ENCODE measurements at places on chromosomes 2 and 18.

DNA sequence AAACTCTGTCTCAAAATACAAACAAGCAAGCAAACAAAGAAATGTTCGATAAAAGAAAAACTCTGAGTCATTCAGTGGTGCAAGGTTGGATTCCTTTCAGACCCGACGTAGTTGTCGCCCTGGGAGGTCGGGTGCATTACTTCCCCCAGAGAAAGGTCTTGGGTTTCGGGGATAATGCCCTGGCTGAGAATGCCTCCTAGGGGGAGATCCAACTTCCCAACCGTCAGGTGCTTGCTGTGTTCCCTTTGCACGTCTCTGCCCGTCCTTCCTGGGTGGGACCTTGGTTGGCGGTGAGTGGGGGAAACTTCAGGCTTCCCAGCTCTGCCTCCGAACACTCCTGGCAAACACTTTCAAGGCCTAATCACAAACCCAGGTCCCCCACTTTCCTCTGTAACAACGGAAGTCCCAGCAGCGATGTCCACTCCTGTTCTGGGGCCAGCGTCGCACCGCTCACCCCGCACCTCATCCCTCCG, 609 bp downstream of the TPGS2 start:
- DNase-seq: no peak

GRCh38 chr2:11502740-11503292, 31.0 kb upstream of the GREB1 start:
- no peak for DNase-seq

DNA sequence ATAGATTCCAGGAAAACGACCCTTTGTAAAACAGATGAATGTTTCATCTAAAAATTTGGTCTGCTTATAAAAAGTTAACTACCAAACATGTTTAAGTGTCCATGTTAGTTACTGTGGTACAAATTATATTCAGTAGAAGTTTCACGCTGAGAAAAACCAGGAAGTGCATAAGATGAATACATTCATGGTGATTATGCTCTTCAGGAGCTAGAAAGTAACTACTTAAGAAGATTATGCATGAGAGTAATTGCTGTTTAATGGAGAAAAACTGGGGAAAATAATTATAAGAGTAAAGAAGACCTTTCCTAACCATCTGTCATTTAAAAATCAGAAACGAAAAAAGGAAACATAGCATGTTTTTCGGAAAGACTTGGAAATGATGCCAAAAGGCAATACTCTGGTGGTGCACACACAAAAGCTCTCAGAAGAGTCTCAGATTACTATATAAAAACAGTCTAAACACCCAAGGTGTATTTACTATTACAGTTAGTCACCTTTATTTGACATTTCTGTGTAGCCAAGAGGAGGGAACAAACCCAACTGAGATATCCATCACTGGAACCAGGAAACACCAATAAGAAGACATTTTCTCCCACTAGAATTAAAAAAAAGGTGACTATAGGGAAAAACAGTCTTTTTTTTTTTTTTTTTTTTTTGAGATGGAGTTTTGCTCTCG, 38.8 kb upstream of the METTL21A start:
- DNase-seq: no peak

DNA sequence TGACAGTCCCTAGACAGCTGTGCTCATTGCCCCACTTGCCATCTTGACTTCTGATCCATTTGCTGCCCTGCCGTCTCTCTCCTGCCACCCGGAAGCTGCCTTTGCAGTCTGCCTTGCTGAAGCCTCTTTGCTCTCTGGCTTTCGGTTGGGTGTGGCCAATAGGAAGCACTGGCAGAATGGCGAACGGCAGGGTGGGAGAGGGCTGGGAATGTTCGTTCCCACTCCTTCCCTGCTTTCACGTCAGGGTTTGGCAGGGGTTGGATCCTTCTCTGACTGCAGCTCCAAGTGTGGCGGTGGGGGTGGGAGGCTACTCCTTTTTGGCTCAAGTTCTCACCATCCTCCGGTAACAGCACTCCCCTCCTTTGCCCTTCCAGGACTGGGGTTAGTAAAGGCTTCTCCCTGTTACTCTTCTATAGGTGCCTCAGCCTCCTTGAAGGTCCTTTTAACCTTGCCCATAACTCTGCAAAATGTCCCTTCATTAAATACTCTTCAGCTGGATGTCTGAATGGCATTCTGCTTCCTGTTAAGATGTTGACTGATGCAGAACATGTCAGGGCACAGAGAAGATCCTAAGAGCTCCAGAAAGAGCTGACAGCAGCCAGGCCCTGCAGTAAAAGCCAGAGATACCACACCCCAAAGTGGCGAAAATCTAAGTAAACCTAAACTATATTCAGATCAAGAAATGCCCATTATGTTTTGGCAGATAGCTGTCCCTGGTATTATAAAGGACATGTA, 299.7 kb downstream of the CDCA7 start:
- DNase-seq: peak; percentile 8

DNA sequence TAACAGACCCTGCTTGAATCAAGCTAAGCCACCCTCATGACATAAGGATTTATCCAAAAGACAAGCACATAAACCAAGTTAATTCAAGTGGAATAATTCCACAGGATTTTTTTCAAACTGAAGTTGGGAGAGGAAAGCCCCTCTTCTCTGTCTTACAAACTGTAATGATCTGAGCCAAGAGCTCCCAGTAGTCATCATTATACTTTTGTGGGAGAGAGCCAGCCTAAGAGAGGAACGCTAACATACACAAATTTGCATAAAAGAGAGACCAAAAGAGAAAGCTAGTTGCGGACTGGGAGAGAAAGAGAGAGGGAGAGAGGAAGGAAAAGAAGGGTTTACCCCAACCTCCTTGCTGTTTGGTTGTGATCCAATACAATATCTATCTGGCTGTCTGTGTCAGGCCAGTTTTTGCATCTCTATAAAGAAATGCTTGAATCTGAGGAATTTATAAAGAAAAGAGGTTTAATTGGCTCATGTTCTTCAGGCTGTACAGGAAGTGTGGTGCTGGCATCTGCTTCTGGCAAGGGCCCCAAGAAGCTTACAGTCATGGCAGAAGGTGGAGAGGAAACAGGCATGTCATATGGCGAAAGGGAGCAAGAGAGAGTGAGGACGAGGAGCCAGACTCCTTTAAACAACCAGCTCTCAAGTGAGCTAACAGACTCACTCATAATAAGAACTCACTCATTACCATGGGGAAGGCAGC, 20.8 kb upstream of the PUM2 start:
- no peak for DNase-seq

DNA sequence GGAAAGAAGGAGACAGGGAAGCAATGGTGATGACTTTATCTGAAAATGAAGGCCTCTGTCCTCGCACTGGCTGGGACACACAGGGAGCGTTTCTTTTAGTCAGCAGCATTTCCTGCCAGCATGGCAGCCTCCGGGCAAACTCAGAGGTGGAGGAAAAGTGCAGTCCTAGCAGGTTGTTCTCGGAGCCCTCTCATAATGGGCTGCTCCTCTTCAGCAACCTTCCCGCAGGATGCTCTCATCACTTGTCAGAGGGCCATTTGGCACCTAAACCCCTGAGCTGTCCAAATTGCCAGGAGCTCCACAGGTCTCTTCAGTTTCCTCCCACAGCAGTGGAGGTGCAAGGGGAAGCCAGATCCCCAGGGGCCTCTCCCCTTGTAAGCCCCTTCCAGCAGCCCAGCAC, 6.2 kb downstream of the STK39 start:
- no peak for DNase-seq

GRCh38 chr18:61435064-61435652, 101.9 kb downstream of the CDH20 start:
- no peak for DNase-seq

GRCh38 chr2:36423172-36423571, 67.6 kb downstream of the CRIM1 start:
- peak; percentile 45 for DNase-seq

DNA sequence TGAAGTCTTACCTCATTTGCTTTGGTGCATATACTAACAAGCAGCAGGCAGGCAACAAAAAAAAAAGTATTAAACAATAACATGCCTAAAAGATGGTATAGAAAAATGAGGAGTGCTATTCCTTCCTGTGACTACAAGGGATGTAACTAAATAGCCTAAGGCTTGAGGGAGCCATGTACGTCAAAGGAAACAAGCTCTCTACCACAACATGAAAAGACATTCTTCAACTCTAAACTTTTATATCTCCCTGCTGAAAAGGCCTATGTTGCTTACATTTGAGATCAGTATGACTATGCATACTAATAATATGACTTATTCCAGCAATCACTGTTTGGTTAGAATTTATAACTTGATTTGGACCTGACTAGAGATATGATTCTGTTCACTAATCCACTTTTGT, 347.9 kb downstream of the ADCYAP1 start:
- no peak for DNase-seq

DNA sequence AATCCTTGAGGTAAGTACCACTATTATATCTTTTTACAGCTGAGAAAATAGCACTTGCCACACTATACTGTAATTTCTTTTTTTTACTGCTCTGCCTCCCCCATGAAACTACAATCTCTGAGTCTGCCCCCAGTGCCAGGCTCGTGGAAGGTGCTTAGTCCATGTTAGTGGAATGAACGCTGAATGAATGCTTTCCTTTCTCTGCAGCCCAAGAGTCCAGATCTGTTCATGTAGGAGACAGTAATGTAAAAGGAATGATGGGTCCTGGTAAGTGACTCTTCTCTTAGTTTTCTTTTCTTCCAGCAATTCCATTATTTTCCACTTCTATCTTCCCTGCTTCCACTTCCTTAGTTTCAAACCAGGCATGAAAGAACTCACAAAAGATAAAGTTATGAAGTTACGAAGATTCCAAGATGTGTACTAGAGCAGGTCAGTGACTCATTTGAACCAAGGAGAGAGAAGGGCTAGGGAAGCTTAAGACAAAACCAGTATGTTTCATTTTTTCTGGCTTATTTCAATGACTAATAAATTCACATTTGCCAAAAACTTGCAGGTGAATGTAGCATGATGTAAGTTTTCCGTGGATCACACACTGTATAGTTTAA, 46.0 kb downstream of the ARHGEF33 start:
- DNase-seq: no peak

DNA sequence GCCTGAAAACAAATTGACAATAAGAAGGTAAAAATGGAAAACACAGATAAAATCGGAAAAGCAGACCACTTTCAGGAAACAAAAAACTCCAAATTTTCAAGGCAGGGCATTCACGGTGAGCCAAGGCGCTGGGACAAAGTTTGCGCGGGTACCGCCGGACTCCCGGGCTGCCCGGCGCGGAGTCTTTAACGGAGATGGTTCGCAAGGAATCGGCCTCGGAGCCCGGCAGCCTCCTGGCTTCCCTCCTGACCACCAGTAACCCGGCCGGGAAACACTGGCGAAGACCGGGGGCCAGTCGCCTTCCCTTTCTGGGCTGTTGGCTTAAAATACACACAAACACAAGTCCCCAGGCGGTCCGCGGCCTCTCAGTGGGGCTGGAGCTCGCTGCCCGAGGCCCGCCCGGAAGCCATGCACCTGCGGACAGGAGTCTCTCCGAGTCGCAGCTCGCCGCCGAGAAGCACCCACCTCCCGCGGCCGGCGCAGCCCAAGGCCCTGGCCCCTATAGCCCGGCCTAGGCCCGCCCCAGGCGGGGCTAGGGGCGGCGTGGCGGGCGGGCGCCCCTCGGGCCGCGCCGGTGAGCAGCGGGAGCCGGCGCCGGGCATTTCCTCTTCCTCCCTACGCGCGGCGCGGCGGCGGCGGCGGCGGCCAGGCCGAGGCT, 622 bp upstream of the KCMF1 start:
- no peak for DNase-seq

DNA sequence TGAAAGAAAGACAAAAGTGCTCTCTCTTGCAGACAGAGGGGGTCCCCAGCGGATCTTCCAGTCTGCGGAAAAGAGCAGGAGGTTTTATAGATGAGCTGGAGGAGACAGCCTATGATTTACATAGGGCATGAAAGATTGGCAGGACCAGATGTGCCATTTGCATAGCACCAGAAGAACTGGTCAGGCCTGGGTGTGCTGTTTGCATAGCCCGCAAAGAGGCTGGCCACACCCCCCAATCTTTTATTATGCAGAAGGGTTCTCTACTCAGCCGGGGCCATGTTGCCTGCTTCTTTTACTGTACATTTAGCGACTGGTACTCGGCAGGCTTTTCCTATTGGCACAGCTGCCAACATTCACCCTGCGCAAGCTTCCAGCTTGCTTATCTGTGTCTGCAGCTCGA, 317.6 kb downstream of the GALR1 start:
- no peak for DNase-seq

- DNase-seq: no peak
Measured at GRCh38 chr18:56568986-56569385, 69.4 kb downstream of the TXNL1 start.

GRCh38 chr2:8926356-8926755, 77.1 kb downstream of the MBOAT2 start:
- DNase-seq: no peak

DNA sequence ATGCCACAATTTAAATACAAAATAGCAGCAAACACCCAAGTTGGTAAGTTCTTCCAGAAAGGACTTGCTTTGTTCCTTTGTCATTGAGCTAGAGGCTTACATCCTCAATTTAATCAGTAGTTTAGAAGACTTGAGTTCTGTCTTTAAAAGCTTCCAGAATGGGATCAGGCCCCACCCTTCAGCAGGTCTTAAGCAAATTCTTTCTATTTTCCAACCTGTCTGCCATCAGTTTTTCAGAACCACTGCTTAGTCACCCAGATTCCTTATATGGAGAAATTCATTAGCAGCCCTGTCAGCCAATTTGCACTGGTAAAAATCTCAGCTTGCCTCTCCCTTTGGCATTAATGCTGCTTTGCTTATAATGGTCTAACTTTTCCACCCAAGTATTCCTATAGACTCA, 263.6 kb upstream of the HNMT start:
- DNase-seq: no peak

DNA sequence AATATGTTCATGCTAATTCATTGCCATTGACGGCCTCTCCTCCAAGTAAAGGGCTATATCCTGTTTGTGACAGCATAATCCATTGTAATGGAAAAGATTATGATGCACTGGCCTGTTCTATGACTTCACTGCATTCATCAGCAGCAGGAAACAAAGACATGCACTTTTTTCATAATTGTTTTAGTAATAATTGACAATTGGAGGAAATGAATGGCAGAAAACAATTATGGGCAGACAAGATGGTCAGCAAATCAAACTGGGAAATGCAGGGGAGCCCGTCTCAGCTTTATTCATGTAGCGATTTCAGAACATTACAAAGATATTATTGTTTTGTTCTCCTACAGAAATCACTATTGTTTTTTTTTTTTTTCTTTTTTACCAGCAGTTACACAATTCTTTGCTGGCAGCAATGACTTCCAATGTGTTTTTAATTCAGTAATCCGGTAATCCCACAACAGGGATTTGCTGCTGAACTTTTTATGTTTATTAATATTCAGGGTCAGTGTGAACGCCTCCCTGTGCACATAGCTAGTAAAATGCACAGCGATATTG, 33.8 kb upstream of the RASGRP3 start:
- DNase-seq: no peak

DNA sequence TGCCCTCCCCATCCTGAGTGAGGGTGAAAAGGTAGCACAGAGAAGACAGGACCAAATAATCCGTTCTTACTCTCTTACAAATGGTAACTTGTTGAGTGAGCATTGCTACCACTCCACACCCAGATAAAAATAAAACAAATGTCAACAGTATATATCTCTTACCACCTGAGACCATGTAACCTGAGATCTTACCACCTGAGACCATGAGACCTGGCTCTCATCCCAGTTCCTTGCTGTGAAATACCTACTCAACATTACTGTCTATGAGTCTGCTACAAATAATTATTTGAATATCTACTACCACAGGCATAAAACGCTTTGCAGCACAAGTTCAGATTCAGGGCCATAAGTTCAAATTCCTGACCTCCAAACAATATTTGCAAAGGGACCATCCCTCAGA, 234.7 kb downstream of the C1D start:
- no peak for DNase-seq

GRCh38 chr2:138282014-138282672, 219.4 kb upstream of the SPOPL start:
- DNase-seq: no peak
